ENCODE measurements at places on chromosomes 6 and 20.

GRCh38 chr6:1761477-1761877 lies 151.8 kb downstream of the FOXC1 start:
- DNase-seq, result no peak

GRCh38 chr6:81689580-81689979 lies 62.9 kb downstream of the TENT5A start:
- DNase-seq, result no peak

DNA sequence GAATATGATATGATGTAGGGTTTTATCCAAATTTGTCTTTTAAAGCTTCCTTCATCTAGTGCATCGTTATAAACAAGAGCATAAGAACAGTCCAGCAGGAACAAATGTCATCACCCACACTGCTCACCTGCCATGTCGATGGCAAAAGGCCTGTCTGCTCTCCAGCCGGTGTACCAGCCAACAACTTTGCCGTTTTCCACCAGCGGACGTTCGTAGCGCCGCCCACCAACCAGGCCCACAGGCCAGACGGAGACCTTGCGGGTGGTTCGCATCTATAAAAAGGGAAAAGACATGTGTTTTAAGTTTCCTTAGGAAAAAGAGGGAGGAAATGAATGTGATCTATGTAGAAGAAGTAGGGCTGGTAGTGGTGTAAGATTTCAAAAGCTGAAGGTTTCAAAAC lies 62.9 kb downstream of the B3GAT2 start:
- no peak for DNase-seq

GRCh38 chr6:92910646-92911045 lies 508.7 kb downstream of the EPHA7 start:
- no peak for DNase-seq

DNA sequence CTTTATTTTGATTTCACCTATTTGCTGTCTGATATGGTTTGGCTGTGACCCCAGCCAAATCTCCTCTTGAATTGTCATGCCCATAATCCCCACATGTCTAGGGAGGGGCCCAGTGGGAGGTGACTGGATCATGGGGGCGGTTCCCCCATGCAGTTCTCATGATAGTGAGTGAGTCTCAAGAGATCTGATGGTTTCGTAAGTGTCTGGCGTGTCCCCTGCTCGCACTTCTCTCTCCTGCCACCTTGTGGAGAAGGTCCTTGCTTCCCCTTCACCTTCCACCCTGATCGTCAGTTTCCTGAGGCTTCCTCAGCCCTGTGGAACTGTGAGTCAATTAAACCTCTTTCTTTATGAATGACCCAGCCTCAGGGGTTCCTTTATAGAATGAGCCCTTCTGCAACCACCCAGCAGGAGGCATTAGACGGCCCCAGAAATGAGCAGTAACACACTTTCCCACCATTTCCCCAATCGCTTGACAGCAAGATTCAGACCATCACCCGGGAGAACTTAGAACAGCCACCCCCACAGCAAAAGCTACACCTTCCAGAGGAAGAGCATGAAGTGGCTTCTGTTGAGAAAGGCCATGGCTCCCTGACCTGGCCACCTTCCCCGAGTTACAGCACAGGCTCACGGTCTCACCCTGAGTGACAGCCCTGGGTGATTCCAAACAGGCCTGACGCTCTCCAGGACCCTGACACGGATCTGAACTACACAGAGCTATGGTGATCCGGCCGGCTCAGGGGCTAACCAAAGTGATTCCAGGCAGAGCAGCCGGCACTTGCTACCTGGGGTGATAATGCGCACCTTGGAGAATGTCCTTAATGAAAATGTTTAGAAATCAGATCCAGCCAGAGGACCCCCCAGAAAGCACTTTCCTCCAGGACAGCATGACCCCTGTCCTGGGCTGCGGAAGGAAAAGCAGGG lies 131.2 kb upstream of the CDH4 start:
- DNase-seq, result no peak

GRCh38 chr6:126396131-126396530 lies 56.2 kb downstream of the CENPW start:
- DNase-seq, result no peak

DNA sequence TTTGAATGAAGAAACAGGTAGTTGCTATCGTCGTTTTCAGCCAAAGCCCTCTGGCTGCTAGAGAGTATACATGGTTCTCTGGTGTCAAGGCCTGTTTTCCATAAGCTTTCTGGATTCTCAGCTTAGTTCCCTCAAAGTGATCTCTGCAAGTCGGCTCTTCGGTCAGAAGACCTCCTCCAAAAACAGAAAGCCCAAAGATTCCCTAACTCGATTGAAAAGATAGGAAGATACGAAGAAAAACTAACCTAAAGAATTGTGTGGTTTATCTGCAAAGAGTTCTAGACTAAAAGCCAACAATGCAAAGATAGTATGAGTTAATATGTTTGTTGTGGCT lies 545 bp upstream of the ASCC3 start:
- DNase-seq, result no peak

- DNase-seq, result no peak
Measured at GRCh38 chr6:129500958-129501739, 208.8 kb downstream of the ARHGAP18 start.

- DNase-seq, result no peak
Measured at GRCh38 chr6:170200458-170200891, 90.4 kb downstream of the DLL1 start.

GRCh38 chr6:34520645-34521462 lies 35.3 kb downstream of the SPDEF start:
- no peak for DNase-seq

DNA sequence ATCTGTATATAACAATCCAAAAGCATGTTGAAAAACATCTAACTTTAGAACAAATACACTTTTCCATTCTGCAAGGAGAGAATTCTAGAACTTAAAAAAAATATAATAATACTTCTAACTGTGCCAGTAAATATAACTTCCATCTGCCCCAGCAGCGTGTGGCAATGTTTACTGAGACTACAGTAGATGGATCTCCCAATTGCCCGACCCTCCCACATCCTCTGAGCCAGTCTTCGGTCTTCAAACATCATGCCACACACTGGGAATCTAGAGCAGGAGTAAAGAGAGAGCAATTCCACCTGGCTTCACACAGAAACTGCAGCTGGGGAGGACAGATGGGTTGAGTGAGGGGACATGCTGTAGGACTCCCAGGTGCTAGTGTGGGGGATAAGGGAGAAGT lies 121.3 kb upstream of the NHSL1 start:
- no peak for DNase-seq

GRCh38 chr20:61371501-61372136 lies 119.6 kb downstream of the CDH4 start:
- no peak for DNase-seq

- no peak for DNase-seq
Measured at GRCh38 chr6:161117942-161118341, 126.4 kb downstream of the MAP3K4 start.

GRCh38 chr6:132464538-132465256 lies 48.2 kb downstream of the STX7 start:
- no peak for DNase-seq

DNA sequence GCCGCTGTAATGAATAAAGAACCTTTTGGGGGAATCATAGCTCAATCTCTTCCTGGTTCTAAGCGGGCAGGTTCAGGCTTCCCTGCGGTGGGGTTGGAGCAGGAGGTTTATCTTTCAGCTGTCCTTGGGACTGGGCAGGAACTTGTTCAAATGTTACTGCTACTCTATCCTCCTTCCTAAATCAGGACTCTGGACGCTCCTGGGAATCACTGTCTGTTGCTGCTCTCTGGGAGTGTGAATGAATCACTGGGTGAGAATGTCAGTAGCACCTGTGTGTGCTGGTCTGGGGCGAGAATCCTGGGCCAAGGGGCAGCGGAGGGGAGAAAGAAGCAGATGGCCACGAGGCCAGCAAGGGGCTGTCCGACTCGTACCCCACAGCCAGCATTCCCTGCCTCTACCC lies 65.4 kb upstream of the ZNFX1 start:
- DNase-seq, result no peak

DNA sequence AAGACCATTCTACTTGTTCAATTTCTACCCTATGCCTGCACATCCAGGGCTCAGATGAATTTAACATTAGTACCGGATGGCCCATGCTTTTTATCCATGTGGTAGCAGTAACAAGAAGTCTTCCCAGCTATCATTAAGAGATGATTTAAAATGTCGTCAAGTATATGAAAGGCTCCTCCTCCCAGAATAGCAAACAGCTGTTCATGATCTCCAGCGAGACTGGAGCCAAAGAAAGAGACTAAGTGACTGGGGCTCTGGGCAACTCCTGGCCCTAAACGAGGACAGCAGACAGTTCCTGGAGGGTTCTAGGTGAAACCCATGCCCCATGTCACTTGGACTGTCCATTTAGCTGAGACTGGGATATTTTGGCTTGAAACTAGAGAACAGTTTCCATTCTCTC lies 160.8 kb downstream of the CDC5L start:
- DNase-seq, result no peak

- DNase-seq, result no peak
Measured at GRCh38 chr6:161547617-161548016, 273.8 kb upstream of the AGPAT4 start.

DNA sequence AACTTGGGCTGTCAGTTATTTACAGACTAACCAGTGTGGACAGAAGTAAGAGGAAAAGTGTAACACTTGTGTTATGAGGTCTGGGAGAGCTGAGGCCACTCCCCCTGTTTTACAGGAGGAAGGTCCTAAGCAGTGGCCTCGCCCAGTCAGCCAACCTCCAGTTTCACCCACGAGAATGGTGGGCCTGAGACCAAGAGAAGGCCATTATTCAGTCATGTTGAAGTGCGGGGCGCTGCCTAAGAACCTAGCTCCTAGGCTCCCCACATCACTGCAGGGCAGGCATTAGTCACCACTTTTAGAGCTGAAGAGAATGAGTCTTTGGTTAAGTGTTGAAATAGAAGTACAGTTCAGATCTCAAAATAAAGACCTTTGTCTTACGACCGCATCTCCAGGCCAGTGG lies 27.9 kb downstream of the CDYL start:
- DNase-seq, result no peak

- no peak for DNase-seq
Measured at GRCh38 chr6:168598251-168599117, 157.5 kb downstream of the SMOC2 start.

- DNase-seq, result no peak
Measured at GRCh38 chr6:163620670-163621330, 206.3 kb downstream of the QKI start.

DNA sequence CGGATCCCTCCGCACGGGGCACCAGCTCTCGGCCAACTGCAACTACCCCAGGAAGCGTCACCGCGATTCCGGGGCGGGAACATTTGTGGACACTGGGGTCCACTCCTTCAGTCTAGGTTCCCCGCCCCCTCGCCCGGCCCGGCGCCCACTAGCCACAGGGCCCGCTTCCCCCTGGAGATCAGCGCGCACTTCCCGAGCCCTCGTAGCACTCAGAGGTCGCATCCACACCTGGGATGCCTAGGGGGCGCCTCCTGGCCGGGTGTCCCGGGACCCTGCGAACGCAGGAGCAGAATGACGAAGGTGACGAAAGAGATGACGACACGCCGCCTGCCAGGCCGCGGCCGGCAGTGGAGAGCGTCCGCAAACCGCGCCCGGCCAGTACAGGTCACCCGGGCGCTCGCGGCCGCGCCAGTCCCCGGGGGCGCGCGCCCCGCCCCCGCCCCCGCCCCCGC lies 309 bp upstream of the AIG1 start:
- peak; percentile 53 for DNase-seq

DNA sequence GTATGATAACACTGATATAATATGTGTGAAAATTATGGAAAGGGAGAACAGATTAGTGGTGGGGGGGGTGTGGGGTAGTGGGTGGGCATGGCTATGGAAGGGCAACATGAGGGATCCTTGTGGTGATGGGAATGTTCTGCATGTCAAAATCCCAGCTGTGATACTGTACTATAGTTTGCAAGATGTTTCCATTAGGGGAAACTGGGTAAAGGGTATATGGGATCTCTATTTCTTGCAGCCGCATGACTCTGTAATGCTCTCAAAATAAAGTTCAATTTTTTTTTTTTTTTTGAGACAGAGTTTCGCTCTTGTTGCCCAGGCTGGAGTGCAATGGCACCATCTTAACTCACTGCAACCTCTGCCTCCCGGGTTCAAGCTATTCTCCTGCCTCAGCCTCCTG lies 14.3 kb downstream of the ZBTB2 start:
- DNase-seq, result no peak

- DNase-seq, result peak; percentile 64
Measured at GRCh38 chr6:73521351-73521985, 636 bp upstream of the EEF1A1 start.

DNA sequence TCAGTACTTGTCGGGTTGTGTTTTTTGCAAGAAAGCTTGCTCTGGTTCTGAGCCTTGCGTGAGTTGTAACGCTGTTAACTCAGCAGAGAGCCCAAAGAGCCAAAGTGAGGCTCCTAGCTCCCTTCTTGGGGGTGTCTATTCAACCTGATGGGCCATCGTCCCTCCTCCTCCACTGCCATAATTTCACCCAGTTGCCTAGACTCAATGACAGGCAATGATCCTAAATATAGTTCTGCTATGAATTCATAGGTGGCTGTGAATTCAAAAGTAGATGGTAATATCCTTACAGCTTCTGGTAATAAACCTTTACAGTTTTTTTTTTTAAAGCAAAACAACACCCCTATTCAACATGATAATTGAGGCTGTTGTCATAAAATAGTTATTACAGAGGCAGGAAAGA lies 39.5 kb downstream of the GHRH start:
- no peak for DNase-seq

- peak; percentile 18 for DNase-seq
Measured at GRCh38 chr6:27757307-27757706, 154.9 kb downstream of the OR2B2 start.

GRCh38 chr20:31698803-31699718 lies 23.6 kb downstream of the BCL2L1 start:
- DNase-seq, result no peak

DNA sequence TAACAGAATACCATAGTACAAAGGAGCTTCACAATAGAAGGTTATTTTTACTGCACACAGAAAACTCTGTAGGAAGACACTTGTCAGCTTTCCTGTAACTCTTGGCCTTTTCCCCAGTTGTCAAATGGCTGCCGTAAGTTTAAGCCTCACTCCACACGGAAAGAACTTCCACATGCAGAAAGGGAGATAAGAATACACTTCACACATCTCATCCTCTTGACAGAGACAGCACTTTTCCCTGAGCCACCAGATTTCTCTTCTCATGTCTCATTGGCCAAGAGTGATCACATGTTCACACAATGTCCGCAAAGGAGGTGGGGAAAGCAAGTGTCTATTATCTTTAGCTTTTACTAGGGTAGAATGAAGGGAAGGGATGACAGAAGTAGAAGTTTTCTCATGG lies 540.7 kb downstream of the HAO1 start:
- no peak for DNase-seq

GRCh38 chr6:111353912-111354462 lies 129.0 kb downstream of the REV3L start:
- no peak for DNase-seq

DNA sequence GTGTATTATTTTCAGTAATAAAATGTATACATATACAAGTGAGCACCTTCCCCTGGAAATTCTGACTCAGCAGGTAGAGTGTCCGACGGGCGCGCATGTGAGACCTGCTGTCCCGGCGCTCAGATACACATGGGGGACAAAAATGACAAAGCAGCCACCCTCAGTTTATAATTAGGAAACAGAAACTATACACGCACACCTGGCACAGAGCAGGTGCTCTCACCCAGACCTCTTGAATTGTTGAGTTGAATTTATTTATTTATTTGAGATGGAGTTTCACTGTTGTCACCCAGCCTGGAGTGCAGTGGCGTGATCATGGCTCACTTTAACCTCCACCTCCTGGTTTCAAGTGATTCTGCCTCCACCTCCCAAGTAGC lies 180.4 kb downstream of the ZDHHC14 start:
- no peak for DNase-seq

GRCh38 chr6:81785377-81785776 lies 32.9 kb upstream of the TENT5A start:
- no peak for DNase-seq
